ENCODE measurements at places on chromosomes 7 and 10. TPM values are rescaled to one million over a fixed set of nuclear protein-coding genes. Genes with fewer than 3 reads are reported as not detected.

NPS gene
- total RNA-seq, result not detected

ACBD7 gene
- 5.2 TPM for total RNA-seq

CNPY4 gene
- 34.5 TPM for total RNA-seq

DNA sequence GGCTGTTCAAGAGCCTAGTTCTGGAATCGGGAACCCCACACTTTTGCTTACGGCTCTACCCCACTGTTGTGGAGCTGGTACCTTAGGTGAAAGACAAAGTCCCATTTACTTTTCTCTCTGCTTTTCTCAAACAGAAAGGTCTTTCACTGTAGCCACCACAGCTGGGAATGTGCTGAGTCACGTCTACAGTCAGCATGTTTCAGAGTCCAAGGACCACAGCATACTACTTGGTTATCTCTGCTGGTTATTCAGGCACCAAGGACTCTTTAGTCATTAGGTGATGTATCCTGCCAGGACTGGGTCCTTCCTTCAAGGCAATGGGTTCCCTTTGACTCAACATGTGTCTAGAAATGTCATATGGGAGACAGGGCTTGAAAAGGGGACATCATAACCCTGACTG, 266.8 kb upstream of the STEAP1 start:
- DNase-seq, result no peak

DNA sequence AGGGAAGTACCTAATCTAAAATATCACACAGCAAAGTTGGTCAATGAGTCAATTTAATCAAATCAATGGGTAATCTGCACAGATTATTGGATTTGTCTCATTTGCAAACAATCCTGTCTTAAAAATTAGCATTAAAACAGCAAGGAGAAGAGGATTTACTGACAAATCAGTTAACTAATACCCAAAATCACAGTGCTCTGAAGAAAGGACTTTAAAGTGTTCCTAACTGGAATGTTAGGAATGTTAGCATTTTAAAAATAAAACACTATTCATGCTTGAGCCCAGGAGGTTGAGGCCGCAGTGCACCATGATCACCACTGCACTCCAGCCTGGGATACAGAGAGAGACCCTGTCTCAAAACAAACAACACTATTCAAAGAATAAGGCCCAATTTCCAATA, 83.1 kb downstream of the CHCHD3 start:
- no peak for DNase-seq

OR2A12 gene
- not detected for total RNA-seq

DNA sequence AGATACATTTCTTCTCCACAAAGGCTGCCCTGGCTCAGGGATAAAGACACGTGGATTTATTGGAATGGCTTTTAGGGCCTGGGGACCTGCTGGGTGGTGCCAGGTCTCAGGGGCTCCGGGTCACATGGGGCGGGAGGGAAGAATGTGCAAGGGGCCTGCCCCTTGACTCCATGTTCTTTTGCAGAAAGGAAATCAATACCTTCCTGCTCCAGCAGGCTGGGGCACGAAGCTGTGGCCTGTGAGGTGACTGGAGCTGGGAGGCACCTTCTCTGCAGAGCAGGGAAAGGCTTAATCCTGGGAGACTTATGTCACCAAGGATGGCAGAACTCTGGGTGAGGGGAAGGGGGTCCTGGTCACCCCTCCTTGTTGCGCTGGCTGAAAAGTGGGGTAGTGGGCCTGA, 42.3 kb upstream of the GNA12 start:
- no peak for DNase-seq

DNA sequence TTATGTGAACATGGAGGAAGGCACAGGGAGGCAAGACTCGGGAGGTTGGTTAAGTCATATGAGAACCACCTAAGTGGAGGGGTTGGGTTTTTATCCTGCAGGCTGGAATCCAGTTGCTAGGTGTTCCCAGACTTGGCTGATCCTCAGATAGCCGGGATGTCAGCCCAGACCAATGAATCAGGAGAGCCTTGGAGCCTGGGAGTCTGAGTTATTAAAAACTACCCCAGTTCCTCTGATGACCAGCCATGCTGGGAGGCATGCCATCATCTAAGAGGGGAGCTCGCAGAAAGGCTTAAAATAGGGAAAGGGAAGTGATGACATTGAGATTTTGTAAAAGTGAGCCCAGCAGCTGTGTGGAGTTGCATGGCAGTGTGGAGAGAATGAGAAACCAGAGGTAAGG, 238.1 kb downstream of the ZNF248 start:
- DNase-seq, result no peak

DNA sequence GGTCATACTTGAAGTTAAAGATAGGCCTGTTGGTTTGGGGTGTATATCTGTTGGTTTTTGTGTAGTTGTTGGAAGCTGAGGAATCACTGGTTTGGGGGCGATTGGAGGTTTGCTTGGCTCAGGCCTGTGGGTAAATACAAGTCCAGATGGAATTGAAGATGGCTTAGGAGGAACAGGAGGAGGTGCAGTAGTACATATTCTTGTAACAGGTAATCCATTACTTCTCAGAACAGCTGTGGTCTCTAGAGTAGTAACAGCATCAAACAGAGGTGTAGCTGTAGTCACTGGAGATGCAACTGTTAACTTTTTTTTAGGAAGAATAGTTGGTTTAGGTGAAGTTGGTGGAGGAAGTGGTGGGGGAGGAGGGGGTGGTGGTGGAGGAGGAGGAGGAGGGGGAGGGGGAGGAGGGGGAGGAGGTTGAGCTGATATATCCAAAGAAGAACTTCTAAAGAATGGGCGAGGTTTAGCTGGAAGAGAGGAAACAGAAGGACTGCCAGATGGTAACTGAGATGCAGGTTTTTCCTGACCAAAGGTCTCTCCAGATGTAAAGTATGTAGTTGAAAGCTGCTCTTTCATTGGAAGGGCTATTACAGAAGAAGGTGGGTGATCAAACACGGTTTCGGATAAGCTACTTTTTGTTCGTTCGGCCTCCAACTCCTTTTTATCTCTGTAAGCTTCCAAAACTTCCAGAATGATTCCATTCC, 209.2 kb downstream of the PCLO start:
- no peak for DNase-seq

- DNase-seq, result no peak
These were observed 149.4 kb downstream of the WDR37 start for GRCh38 chr10:1205450-1206030.

CLDN3 gene
- 0.21 TPM for total RNA-seq

GRCh38 chr7:94510582-94511496, 1.2 kb downstream of the CASD1 start:
- no peak for DNase-seq

DENND2A gene
- 34.4 TPM for total RNA-seq

- DNase-seq, result no peak
These were observed 8.5 kb downstream of the ITPRIP start for GRCh38 chr10:104329735-104330134.

TBATA gene
- total RNA-seq, result not detected

SPAM1 gene
- total RNA-seq, result not detected

- no peak for DNase-seq
These were observed 20.3 kb upstream of the TOMM7 start for GRCh38 chr7:22842973-22843372.
